ENCODE measurements at places on chromosomes 3 and 15.

- no peak for DNase-seq
Observed at GRCh38 chr3:16510620-16511319, 2.7 kb downstream of the RFTN1 start.

- DNase-seq: no peak
Observed at GRCh38 chr15:49495993-49496753, 73.1 kb downstream of the FGF7 start.

DNA sequence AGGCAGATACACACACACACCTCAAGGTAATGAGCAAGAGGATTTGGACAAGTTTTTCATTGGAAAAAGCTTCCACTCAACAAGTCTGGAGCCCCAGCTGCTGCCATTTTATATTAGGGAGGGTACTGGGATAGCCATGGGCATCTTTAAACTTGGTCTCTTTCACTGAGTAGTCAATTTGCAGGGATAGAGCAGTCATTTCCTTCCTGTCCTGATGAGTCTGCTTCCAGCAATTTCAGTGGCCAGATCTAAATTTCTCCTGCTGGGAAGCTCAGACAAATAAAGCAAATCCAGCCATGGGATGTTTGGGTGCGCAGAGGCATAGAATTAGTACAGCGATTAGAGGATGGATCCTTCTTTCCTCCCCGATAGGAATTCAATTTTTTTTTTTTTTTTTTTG is 874 bp upstream of the ERC2 start:
- DNase-seq: no peak

- no peak for DNase-seq
Observed at GRCh38 chr3:122516846-122517360, 2.2 kb upstream of the KPNA1 start.

DNA sequence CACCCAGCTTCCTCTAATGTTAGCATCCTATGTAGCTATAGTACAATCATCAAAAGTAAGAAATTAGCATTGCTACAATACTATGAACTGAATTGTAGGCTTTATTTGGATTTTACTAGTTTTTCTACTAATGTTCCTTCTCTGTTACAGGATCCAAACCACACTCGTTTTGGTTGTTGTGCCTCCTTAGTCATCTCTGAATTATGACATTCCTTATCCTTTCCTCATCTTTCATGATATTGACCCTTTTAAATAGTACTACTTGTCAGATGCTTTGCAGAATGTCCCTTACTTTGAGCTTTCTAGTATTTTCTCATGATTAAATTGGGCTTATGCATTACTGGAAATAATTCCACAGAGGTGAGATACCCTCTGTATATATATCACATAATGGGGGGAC is 265.4 kb downstream of the VPS13C start:
- DNase-seq: no peak

DNA sequence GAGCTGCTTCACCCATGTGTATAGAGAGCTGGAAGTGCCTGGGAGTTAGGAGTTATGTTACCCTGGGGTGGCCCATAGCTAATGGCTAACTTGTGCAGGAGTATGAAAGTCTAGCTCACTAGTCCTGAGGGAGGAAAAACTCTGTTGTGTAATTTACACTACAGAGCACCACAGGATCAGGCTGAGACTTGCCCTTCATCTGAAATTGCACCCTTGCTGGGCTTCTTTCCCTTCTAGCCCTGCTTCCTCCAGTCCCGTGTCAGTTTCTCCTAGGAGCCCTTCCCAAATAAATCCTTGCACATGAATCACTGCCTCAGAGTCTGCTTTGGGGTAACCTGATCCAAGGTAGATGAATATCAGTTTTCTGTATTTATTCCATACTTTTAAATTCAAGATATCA is 40.0 kb downstream of the CTXND1 start:
- DNase-seq: no peak
